ENCODE measurements at places on chromosomes 4 and X. TPM values are rescaled to one million over a fixed set of nuclear protein-coding genes. Genes with fewer than 3 reads are reported as not detected.

The ADH4 gene
- 0.28 TPM for total RNA-seq

The UBE2A gene
- 57.0 TPM for total RNA-seq

The APLN gene
- total RNA-seq, result 2.2 TPM

The BEX1 gene
- not detected for total RNA-seq

The BMX gene
- total RNA-seq, result 0.80 TPM

DNA sequence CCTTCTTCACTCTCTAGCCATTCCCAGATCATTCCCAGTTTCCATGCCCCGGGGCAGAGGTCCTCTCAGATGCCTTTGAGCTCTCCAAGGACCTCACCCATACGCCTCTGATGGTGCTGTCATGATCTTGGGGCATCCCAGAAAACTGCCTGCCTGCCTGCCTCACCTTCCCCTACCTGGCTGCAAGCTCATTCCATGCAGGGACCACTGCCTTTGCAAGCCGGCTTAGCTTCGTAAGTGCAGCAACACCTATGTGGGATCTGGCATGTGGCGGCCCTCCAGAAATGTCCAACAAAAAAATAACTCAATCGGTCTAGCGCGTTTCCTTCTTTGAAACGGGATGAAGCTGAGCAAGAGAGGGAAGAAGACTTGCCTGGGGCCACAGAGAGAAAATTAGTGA lies 53.0 kb downstream of the C4orf50 start:
- DNase-seq, result no peak

- no peak for DNase-seq
Observed at GRCh38 chr4:79211490-79211889, 114.4 kb downstream of the NAA11 start.

GRCh38 chrX:72479324-72480274 lies 93.0 kb downstream of the HDAC8 start:
- DNase-seq, result no peak

- DNase-seq, result no peak
Observed at GRCh38 chrX:143800150-143800549, 79.6 kb upstream of the SPANXN2 start.

- no peak for DNase-seq
Observed at GRCh38 chr4:153780876-153781275, 8.0 kb downstream of the SFRP2 start.
